ENCODE measurements at places on chromosomes 13 and 19. TPM values are rescaled to one million over a fixed set of nuclear protein-coding genes. Genes with fewer than 3 reads are reported as not detected.

DNA sequence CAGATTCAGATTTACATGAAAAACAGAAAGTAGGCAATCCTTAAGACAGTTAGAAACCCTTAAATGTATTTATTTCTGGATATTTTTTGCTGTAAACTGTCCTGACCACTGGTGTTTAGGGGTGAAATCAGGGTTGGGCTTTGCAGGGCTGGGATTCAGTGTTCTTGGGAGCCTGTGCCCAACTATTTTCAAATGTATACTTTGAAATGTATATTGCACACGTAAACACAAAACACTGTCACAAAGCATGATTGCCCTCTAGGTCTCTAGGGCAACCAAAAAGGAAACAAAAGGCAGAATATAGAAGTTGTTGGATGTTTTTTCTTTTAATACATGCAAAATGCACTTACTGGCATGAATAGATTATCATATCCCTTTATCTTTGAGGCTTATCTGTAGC lies 1185.4 kb downstream of the DIAPH3 start:
- no peaks in the 10 kb centered on the region for H3K4me1 ChIP-seq
- no peak overlapping the region for H3K27ac ChIP-seq
- no peaks in the 10 kb centered on the region for H3K36me3 ChIP-seq
- H3K4me3 ChIP-seq: no peak overlapping the region
- DNase-seq: no peak
- H3K27me3 ChIP-seq: no peaks in the 10 kb centered on the region

DNA sequence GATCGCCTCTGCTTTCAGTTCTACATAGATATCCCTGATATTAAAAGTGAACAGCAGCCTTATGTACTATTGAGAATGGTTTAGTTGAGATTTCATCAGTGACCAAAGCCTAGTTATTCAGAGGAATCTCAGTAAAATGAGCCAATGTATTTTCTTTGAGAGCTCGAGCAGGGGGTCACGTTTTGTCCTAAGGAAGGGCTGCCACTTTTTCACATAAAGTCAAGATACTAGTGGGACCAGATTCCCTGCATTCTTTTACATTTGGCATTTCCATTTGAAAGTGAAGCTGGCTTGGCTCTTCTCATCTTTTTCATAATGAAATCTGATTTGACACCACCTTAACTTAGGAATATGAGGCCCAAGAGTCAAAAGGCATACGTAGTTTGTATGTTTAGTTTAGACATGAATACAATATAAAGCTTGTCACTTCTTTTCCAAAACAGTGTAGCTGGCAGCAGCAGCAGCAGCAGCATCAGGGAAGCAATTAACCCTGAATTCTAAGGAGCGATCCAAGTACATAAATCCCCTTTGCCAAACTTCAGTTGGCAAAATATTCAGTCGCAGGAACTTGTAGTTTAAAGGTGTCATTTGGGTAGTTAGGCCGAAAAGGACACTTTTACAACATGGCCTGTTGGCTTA lies 1752.2 kb upstream of the PCDH20 start:
- H3K4me3 ChIP-seq: no peak overlapping the region
- no peak for DNase-seq
- H3K4me1 ChIP-seq: no peaks in the 10 kb centered on the region

The GPR18 gene
- 0.56 TPM for total RNA-seq

DNA sequence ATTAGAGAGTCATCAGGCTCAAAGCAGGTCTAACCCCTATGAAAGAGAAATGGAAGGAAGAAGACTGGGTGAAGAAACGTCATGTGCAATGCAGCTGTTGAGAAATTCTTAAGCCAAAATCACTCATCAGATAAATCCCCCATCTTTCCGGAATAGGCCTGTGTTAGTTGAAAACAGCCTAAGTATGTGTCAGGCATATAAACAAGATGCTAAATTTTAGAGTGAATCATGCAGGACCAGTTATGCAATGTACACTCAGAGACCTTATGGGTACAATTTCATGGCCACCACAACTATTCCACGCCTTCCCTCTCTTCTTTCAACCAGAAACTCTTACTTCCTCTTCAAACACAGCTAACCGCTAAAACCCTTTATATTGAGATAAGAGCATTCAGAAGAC lies 717.7 kb upstream of the ATXN8OS start:
- no peak overlapping the region for H3K27ac ChIP-seq
- no peak overlapping the region for H3K4me3 ChIP-seq
- no peak for DNase-seq
- no peaks in the 10 kb centered on the region for H3K27me3 ChIP-seq
- H3K36me3 ChIP-seq: no peaks in the 10 kb centered on the region

- peaks cover 5% of the 10 kb centered on the region for H3K36me3 ChIP-seq
- no peak for DNase-seq
- no peaks in the 10 kb centered on the region for H3K27me3 ChIP-seq
- H3K4me1 ChIP-seq: peaks cover 58% of the 10 kb centered on the region
- H3K4me3 ChIP-seq: no peak overlapping the region
These were observed 20.1 kb downstream of the SH3GL1 start for GRCh38 chr19:4380254-4380727.

DNA sequence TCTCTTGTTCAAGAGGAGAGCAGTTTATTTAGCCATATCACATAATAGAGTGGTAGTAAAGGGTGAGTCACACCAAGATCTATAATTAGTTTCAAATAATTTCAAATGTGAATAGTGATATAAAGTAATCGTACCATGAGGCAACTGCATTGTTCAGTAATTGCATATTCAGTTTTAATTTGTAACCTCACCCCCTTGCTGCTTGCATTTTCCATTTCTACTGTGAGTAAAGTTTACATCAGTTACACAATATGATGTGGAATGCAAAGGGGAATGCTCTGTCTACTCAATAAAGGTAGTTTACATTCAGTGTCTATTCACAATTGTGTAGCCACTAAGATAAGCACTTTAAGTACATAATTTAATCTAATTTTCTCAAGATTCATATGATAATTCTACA lies 1695.7 kb upstream of the SPRY2 start:
- H3K4me1 ChIP-seq: no peaks in the 10 kb centered on the region
- H3K27ac ChIP-seq: no peak overlapping the region
- DNase-seq: no peak
- no peaks in the 10 kb centered on the region for H3K27me3 ChIP-seq

DNA sequence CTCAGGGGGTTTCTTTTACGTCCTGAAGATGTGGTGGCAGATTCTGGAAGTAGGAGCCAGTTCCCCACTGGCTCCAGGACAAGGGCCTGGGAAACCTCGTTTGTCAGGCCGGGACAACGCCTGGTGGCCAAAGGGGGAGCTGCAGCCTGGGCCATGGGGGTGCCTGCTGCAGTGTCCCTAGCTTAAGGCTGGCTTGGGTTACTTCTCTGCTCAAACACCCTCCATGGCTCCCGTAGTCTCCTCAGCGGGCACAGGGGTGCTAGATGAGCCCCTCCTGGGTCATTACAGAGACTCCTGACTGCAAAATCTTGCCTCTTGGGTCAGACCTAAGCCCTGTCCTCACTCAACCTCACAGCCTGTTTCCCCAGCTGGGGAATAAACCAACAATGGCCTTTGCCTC lies 14.7 kb downstream of the CILP2 start:
- H3K27me3 ChIP-seq: no peaks in the 10 kb centered on the region
- no peaks in the 10 kb centered on the region for H3K36me3 ChIP-seq
- no peak overlapping the region for H3K27ac ChIP-seq
- DNase-seq: no peak

GRCh38 chr13:103328899-103329298 lies 262.7 kb upstream of the SLC10A2 start:
- no peaks in the 10 kb centered on the region for H3K27me3 ChIP-seq
- no peak overlapping the region for H3K4me3 ChIP-seq
- DNase-seq: no peak
- no peaks in the 10 kb centered on the region for H3K36me3 ChIP-seq

GRCh38 chr13:71513411-71514033 lies 353.5 kb downstream of the DACH1 start:
- no peaks in the 10 kb centered on the region for H3K27me3 ChIP-seq
- no peak overlapping the region for H3K27ac ChIP-seq
- no peak for DNase-seq

The CEACAM7 gene
- total RNA-seq: not detected

The ACOD1 gene
- total RNA-seq: 0.08 TPM
